ENCODE measurements at places on chromosomes 4 and X.

- H3K36me3 ChIP-seq: no peaks in the 10 kb centered on the region
- no peak overlapping the region for H3K4me3 ChIP-seq
- H3K27me3 ChIP-seq: no peaks in the 10 kb centered on the region
- no peak overlapping the region for H3K27ac ChIP-seq
These were observed 56.7 kb downstream of the ADGRG2 start for GRCh38 chrX:19065535-19065934.

DNA sequence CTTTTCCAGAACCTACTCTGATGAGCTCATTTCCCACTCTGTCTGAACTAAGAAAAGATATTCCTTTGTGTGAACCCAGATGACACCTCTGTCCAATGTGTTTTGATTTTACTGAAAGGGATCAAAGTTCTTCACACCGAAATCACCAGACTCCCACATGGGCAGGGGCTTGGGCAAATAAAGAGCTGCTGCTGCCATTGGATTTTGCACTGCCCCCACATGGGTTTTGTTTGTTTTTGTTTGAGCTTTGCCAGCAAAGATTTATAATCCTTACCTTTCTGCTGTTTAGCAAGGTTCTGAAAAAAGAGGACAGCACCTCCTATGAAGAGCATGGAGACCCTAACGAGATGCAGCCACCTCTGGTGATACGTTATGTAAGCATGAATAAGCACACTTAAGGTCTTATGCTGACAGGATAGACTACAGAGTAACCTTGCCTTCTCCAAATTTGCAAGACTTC, 44.3 kb downstream of the HSD17B13 start:
- H3K4me3 ChIP-seq: no peak overlapping the region
- no peak for DNase-seq
- no peaks in the 10 kb centered on the region for H3K36me3 ChIP-seq
- H3K27me3 ChIP-seq: no peaks in the 10 kb centered on the region

GRCh38 chrX:139429913-139430312, 100.6 kb upstream of the F9 start:
- no peaks in the 10 kb centered on the region for H3K36me3 ChIP-seq
- peak; percentile 1 for DNase-seq
- no peak overlapping the region for H3K27ac ChIP-seq
- no peaks in the 10 kb centered on the region for H3K27me3 ChIP-seq

- H3K36me3 ChIP-seq: no peaks in the 10 kb centered on the region
- H3K27me3 ChIP-seq: no peaks in the 10 kb centered on the region
- no peak for DNase-seq
- no peak overlapping the region for H3K27ac ChIP-seq
- H3K4me3 ChIP-seq: no peak overlapping the region
- H3K4me1 ChIP-seq: no peaks in the 10 kb centered on the region
These were observed 33.9 kb downstream of the FBXW7 start for GRCh38 chr4:152501846-152502536.

DNA sequence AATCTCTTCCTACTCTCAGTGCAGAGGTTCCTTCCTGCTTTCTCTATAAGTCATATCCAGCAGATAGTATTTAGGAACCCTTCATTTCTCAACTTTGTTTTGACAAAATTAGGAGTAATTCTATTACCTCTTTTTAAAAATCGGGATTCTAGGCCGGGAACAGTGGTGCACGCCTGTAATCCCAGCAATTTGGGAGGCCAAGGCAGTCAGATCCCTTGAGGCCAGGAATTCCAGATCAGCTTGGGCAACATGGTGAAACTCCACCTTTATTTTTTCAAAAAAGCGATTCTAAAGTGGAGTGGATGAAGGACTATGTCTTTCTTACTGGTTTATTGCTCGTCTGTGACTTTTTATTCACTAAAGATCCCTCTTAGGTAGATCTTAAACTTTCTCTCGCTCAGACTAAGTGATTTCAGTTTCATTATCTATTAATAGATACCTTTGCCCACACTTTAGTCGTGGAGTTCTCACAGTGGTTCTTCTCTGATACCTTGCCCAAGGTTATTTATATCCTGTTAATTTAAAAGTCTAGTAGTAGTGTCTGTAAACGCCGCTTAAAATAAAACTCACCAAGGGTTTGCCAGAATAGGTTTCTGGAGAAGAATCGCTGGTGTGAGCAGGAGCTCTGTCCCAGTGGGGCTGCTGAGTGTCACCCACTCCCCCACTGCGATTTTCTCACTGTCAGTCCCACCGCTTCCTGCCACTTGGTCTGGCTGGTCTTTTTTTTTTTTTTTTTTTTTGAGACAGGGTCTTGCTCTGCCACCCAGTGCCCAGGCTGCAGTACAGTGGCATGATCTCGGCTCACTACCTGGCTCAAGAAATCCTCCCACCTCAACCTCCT, 27.0 kb upstream of the TMEM131L start:
- no peaks in the 10 kb centered on the region for H3K4me1 ChIP-seq
- DNase-seq: no peak
- no peaks in the 10 kb centered on the region for H3K36me3 ChIP-seq
- no peak overlapping the region for H3K4me3 ChIP-seq
- H3K27ac ChIP-seq: no peak overlapping the region

- peaks cover 8% of the 10 kb centered on the region for H3K4me1 ChIP-seq
- H3K36me3 ChIP-seq: no peaks in the 10 kb centered on the region
- no peak overlapping the region for H3K27ac ChIP-seq
- H3K27me3 ChIP-seq: no peaks in the 10 kb centered on the region
These were observed 13.3 kb downstream of the ADRA2C start for GRCh38 chr4:3779509-3779908.

- H3K4me3 ChIP-seq: no peak overlapping the region
- no peaks in the 10 kb centered on the region for H3K36me3 ChIP-seq
- H3K27me3 ChIP-seq: no peaks in the 10 kb centered on the region
- H3K27ac ChIP-seq: no peak overlapping the region
These were observed 958.0 kb downstream of the STPG2 start for GRCh38 chr4:97185233-97185632.

- DNase-seq: no peak
- no peaks in the 10 kb centered on the region for H3K36me3 ChIP-seq
- H3K4me1 ChIP-seq: no peaks in the 10 kb centered on the region
- H3K27me3 ChIP-seq: no peaks in the 10 kb centered on the region
- no peak overlapping the region for H3K27ac ChIP-seq
These were observed 170.8 kb upstream of the GALNT7 start for GRCh38 chr4:172997856-172998255.

DNA sequence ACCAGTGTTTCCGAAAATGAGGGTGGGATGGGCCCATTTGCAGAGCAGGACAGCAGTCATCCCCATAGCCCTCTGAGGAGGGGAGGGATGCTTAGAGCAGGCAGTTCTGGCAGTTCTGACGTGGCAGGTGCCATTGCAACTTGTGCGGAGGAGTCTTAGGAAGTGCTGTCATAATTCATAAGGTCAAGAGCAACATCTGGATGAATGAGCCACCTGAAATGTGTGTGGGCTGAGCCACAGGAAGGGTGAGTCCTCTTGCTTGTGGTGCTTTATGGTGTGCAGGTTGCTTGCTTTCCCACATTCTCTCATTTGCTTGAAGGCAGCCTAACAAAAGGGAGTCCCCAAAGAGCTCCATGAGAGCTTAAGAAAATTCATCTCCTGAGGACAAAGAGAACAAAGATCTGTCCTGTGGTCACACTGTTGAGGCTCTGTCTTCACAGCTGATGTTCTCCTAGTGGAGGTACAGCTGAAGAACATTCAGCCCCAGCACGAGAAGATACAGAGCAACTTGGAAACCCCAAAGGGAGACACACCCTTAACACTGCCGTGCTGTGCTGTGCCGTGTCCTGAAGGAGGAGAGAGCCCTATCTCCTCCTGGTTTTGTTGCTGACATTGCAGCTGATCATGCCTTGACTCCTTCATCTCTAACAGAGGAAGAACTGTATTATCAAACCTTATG, 60.3 kb downstream of the DLG3 start:
- no peak for DNase-seq
- no peak overlapping the region for H3K4me3 ChIP-seq
- peaks cover 1% of the 10 kb centered on the region for H3K4me1 ChIP-seq
- H3K36me3 ChIP-seq: peaks cover 8% of the 10 kb centered on the region
- no peak overlapping the region for H3K27ac ChIP-seq

GRCh38 chr4:56127716-56128115, 179.0 kb downstream of the CEP135 start:
- no peaks in the 10 kb centered on the region for H3K4me1 ChIP-seq
- H3K27me3 ChIP-seq: no peaks in the 10 kb centered on the region
- DNase-seq: no peak
- no peaks in the 10 kb centered on the region for H3K36me3 ChIP-seq
- no peak overlapping the region for H3K4me3 ChIP-seq

DNA sequence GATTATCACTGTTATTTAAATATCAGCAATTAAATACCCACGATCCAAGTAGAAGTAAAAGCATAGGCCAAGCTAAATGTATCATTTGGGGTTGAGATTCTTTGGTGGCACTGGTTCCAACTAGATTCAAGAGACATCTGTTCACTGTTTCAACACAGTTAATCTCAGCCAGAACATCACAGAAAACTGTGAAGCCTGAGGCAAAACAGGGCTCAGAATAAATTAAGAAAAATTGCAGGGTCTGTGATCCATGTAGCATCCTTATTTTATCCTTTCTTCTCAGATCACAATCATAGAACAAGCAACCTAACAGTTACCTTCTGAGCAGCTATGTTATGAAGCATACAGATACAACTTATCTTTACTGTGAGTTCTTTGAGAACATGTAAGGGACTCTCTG, 23.7 kb downstream of the YTHDC1 start:
- no peaks in the 10 kb centered on the region for H3K4me1 ChIP-seq
- no peak overlapping the region for H3K27ac ChIP-seq
- H3K27me3 ChIP-seq: no peaks in the 10 kb centered on the region
- no peak for DNase-seq

DNA sequence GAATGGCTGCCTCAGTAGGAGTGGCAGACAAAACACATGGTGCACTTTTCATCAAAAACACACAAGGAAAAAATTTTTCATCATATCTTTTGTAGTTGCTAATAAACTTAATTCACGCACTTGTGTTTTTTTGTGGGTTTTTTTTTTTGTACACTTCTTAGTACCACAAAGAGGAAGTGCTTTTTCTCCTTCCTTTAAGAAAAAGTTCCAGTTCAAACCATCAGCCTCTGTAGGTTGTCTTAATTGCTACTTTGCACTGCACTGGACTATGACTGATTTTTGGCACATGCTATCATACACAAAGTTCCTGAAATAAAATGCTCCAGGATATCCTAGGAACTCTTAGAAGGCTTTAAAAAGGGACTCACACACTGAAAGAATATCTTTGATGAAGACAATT, at the start of gene PHEX:
Gene PHEX (plus strand): TSS at position 242 of the 400 bp plus-strand sequence. CDS start 681 bp downstream, outside the sequence.
- H3K27me3 ChIP-seq: no peaks in the 10 kb centered on the region
- DNase-seq: no peak
- H3K4me1 ChIP-seq: no peaks in the 10 kb centered on the region
- no peak within 1 kb of the TSS for H3K27ac ChIP-seq

- no peak overlapping the region for H3K4me3 ChIP-seq
- H3K36me3 ChIP-seq: no peaks in the 10 kb centered on the region
- H3K4me1 ChIP-seq: peaks cover 2% of the 10 kb centered on the region
- DNase-seq: no peak
These were observed 62.0 kb downstream of the ASMT start for GRCh38 chrX:1676866-1677265.

DNA sequence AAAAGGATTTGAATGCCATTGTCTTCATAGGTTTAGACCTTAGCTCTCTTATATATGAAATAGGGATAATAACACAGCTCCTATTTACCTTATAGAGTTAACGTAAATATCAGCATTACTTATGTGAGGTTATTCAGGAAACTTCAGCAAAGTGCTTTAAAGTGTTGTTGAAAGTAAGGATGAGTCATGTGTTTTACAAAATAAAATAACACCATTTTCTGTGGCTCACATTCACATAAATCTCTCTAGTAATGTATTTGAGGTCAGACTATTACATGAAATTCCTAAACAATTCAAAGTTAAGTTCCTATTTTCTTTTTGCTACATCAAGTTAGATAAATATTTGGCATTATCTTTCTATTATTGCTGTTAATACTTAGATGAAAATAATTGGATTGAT, 2.9 kb downstream of the GNRHR start:
- H3K27me3 ChIP-seq: no peaks in the 10 kb centered on the region
- H3K27ac ChIP-seq: no peak overlapping the region
- no peaks in the 10 kb centered on the region for H3K4me1 ChIP-seq

DNA sequence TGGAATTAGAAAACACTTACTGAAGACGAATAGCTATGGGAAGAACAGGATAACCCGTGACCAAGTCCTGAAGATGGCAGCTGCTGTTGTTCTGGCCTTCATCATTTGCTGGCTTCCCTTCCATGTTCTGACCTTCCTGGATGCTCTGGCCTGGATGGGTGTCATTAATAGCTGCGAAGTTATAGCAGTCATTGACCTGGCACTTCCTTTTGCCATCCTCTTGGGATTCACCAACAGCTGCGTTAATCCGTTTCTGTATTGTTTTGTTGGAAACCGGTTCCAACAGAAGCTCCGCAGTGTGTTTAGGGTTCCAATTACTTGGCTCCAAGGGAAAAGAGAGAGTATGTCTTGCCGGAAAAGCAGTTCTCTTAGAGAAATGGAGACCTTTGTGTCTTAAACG, 2.4 kb downstream of the AGTR2 start:
- DNase-seq: no peak
- no peak overlapping the region for H3K27ac ChIP-seq
- H3K4me1 ChIP-seq: no peaks in the 10 kb centered on the region
- no peaks in the 10 kb centered on the region for H3K36me3 ChIP-seq
- H3K27me3 ChIP-seq: no peaks in the 10 kb centered on the region

GRCh38 chrX:21847342-21847741, 7.9 kb downstream of the MBTPS2 start:
- no peaks in the 10 kb centered on the region for H3K36me3 ChIP-seq
- no peaks in the 10 kb centered on the region for H3K27me3 ChIP-seq

GRCh38 chrX:96379951-96380350, 304.7 kb upstream of the DIAPH2 start:
- no peaks in the 10 kb centered on the region for H3K27me3 ChIP-seq
- H3K36me3 ChIP-seq: no peaks in the 10 kb centered on the region
- no peak overlapping the region for H3K4me3 ChIP-seq
- no peak overlapping the region for H3K27ac ChIP-seq

GRCh38 chr4:172962564-172963353, 205.9 kb upstream of the GALNT7 start:
- no peaks in the 10 kb centered on the region for H3K36me3 ChIP-seq
- no peak overlapping the region for H3K4me3 ChIP-seq
- no peaks in the 10 kb centered on the region for H3K4me1 ChIP-seq

DNA sequence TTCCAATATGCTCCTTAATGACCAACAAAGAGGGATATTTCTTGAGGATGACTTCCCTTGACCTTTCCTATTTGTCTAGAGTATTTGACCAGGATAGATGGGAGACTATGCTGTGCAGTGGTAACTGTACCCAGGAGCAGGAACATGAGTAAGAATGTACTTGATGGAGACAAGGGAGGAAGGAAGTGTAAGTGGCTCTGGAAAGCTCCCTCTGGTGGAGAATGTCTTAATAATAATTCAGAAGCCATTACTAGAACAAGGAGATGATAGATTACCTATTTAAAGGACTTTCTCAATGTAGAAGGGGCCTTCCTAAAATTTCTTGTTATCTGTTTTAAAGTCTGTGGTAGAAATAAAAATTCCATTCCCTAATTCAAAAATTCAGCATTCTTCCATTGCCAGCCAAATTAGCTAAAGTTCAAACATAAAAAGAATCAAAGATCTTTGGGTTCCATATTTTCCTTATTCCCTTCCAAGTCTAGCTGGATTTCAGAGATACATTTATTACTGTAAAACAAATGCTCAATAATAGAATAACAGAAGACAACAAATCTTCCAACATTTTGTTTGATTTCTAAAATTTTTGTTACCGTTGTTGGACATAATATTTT, 83.8 kb downstream of the GRID2 start:
- no peak overlapping the region for H3K4me3 ChIP-seq
- H3K27ac ChIP-seq: no peak overlapping the region
- DNase-seq: peak; percentile 33
- no peaks in the 10 kb centered on the region for H3K27me3 ChIP-seq

Data from iPS DF 6.9 (cell line).